ENCODE measurements at places on chromosomes 7 and 10.

GRCh38 chr10:110411047-110411410 lies 86.7 kb upstream of the DUSP5 start:
- peak; percentile 68 for DNase-seq

DNA sequence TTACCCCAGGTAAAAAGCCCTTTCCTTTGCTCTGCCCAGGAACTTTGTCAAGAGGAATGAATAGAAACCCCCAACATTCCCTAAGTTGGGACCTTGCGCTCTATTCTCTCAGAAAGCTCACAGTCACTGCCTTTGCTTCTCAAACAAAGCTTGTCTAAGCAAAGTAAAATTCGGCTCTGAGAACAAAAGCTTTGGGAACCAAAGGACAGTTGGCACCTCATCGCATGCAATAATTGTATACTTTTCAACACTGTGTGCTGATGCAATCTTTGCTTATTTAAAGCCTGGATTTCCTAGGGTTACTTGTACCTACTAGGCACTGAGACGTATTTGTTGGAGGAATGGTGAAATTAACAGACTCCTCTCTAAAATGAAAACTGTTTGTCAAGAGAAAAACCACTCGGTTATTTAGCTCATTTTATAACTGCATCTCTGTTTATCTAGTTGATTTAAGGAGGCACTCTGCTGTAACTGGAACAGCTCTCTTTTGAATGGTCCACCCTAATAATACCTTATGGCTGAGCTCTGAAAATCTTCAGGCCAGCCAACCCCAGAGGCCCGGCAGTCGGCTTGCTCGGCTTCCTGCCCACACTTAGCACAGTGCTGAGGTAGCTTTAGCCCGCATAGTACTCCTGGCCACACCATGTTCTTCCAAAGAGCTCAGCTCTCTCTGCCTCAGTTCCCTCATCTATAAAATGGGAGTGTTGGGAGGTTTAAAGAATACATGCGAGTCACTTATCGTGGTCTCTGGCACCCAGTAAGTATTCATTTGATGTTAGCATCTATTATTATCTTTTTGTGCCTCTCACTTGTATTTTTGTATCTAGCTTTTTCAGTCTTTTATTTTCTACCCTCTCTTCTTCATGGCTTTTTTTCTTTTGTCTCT lies 80.2 kb upstream of the PRR15 start:
- DNase-seq = no peak

DNA sequence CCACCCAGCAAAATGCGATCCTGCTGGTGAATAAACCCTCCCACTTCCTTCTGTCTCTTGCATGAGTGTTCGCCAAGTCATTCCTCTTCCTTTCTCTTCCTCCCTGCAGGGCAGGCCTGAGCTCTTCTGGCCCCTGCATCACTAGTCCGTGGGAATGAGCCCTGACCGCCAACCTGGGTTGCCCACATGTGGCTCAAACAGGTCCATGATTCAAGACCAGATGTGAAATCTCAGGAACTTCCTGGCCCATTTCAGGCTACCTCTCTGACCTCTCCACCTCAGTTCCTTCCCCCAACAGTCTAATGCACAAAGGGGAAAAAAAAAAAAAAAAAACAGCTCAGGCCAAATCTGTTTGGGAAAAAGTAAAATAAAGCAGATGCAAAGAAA lies 5.4 kb upstream of the YWHAG start:
- peak; percentile 74 for DNase-seq

DNA sequence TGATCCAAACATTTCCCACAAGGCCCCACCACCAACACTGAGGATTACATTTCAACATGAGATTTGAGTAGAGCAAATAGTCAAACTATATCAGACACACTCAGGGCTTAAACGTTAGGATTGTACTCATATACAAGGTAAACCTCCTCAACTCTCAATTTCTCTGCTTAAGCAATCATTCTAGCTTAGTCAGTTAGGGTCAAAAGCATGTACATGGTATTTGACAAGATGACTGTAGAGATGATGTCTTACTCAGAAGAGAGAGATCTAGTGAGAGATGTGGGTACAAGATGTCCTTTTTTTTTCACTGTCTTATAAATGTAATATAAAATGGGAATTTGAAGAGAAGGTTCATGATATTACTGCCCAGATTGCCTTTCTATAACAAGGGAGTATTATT lies 270.1 kb downstream of the PRKG1 start:
- peak; percentile 52 for DNase-seq

GRCh38 chr7:107922886-107923285 lies 31.9 kb downstream of the DLD start:
- DNase-seq = no peak

DNA sequence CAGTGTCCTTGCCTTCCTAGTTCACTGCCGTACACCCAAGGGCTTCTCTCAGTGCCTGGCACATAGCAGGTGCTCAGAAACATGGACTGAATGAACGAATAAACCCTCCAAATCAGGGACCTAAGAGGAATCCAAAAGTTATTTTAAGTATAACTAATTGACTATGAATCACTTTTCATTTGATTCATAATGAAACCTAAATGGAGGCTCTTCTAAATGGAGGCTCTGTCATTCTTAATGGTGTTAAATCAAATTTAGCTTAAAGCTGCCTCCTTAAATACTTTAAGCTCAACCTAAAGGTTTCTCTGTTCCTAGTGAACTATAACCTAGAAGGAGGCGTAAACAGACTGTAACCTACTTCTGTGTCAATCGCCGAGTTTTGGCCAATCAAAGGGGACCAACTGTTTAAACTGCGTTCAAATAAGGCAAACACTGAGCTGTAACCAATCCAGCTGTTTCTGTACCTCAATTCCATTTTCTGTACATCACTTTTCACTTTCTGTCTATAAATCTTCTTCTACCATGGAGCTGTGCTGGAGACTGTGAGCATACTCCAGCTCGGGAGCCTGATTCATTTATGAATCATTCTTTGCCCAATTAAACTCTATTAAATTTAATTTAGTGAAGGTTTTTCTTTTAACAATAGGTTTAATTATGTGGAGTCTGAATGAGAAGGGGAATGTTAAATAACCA lies 11.0 kb downstream of the PYROXD2 start:
- peak; percentile 60 for DNase-seq

DNA sequence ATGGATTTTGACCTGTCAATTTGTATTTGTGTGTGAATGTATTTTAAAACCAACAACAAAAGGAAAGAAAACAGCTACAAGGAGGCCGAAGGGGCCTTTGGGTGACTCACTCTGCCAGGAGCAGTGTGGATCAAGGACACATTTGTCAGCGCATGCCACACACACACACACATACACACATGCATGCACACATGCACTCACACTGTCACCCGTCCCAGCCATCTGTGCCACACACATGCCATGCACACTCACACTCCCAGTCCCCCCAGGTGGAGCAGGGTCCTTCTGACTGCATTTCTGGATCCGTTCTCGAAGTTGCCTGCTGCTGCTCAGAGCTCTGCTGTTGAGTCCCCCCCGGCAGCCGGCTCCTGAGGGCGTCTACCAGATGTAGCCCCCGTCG lies 26.0 kb downstream of the SPOCK2 start:
- DNase-seq = no peak

DNA sequence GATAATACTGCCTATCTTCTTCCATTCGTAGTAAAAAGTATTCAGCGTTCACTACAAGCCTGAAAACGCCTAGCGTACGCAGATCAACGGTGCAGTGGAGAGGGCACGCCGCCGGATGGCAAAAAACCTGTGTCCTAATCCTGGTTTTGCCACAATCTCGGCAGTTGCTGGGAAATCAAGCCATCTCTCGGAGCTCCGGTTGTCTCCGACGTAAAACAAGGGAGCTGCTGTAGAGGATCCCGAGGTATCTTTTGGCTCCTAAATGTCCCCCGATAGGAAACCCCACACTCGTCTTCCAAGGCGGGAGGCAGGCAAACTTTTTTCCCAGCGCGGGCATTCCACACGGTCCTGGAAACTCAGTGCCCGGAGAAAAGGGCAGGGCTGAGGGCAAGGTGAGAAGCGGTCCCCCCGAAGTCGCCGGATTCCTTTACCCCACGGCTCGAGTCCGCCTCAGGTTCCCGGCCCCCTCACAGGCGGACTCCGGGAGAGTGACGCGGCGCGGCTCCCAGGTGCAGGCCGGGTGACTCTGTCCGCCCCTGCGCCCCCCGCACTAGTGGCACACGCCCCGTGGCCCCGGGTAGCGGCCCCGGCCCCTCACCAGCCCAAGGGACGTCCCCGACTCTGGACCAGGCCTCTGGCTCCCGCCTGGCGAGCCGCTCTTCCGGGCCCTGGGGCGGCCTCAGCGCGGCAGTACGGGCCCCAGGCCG lies 649 bp downstream of the IDE start:
- DNase-seq = peak; percentile 54

- DNase-seq = no peak
Measured at GRCh38 chr7:155053002-155053401, 17.1 kb upstream of the HTR5A start.

GRCh38 chr7:42642699-42643098 lies 269.2 kb downstream of the C7orf25 start:
- DNase-seq = no peak

GRCh38 chr10:85851325-85851724 lies 515.3 kb downstream of the GRID1 start:
- DNase-seq = peak; percentile 14

- no peak for DNase-seq
Measured at GRCh38 chr10:121409466-121410104, 188.7 kb downstream of the FGFR2 start.

DNA sequence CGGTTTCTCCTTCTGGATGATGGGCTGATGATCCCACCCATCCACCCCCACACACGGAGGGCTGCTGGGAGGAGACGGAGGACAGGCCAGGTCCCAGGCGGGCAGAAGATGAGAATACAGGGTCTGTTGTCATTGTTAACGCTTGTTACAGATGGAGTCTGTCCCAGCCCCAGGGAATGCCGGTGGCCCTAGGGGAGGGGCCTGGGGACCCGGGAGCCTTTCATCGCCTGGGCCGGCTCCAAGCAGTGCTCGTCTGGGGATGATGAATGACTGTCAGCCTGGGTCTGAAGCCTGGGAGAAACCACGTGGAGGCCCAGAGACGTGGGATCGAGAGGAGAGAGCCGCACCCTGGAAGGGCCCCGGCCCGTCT lies 69.2 kb downstream of the UNCX start:
- DNase-seq = no peak

- peak; percentile 28 for DNase-seq
Measured at GRCh38 chr10:75042292-75042974, 69.0 kb upstream of the SAMD8 start.

DNA sequence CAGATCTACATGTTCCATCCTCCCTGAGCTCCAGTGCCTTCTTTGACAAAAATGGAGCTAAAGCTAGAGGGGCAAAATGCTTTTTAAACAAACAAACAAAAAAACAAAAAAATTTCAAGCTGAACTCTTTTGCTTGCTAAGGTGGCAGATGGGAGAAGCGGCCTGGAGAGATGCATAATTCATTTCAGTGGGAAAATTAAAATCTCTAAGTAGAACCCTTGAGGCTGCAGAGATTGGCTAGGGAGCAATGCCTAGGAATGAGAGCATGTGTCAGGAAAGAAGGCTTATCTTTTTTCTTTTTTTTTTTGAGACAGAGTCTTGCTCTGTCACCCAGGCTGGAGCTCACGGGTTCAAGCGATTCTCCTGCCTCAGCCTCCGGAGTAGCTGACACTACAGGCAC lies 46.4 kb upstream of the SAMD8 start:
- DNase-seq = no peak

GRCh38 chr10:48582970-48583369 lies 21.9 kb downstream of the ARHGAP22 start:
- no peak for DNase-seq

GRCh38 chr7:120717166-120717565 lies 140.8 kb downstream of the TSPAN12 start:
- DNase-seq = no peak

- DNase-seq = no peak
Measured at GRCh38 chr7:28474282-28474638, 61.9 kb downstream of the CREB5 start.

GRCh38 chr10:104330168-104331110 lies 7.8 kb downstream of the ITPRIP start:
- DNase-seq = peak; percentile 87

- no peak for DNase-seq
Measured at GRCh38 chr10:106410331-106410730, 754.2 kb downstream of the SORCS1 start.

GRCh38 chr7:45157286-45157652 lies 322 bp upstream of the RAMP3 start:
- no peak for DNase-seq

GRCh38 chr7:24401628-24402593 lies 117.9 kb downstream of the NPY start:
- peak; percentile 46 for DNase-seq

GRCh38 chr7:18499407-18500177 lies 4.0 kb downstream of the HDAC9 start:
- DNase-seq = peak; percentile 27

- DNase-seq = no peak
Measured at GRCh38 chr7:102431617-102432298, 1.6 kb upstream of the ORAI2 start.

- no peak for DNase-seq
Measured at GRCh38 chr7:126805351-126805750, 447.4 kb downstream of the GRM8 start.

DNA sequence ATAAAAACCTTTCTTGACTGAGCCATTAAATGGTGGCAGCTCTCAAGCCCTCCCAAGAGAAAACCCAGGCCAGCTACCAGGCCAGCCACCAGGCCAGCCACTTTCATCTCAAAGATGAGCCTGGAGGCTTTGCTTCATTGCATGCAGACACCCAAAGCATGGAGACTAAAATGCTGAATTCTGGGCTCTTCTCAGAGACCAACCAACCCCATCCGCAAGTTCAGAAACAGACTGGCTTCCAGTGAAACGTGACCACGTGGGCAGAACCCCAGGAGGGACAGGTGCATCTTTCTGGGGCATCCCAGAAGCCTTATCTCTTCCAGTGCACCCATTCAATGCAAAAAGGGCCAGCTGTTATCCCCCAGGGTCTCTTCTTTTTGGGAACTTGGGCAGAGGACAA lies 20.9 kb downstream of the CHST15 start:
- DNase-seq = no peak

DNA sequence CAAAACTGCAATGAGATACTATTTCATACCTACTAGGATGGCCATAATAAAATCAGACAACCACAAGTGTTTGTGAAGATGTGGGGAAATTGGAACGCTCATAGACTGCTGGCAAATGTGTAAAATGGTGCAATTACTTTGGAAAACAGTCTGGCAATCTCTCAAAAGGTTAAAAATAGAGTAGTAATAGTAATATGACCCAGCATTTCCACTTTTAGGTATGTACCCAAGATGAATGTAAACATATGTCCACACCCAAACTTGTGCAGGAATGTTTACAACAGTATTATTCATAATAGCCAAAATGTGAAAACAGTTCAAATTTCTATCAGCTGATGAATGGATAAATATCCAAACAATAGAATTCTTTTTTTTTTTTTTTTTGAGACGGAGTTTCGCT lies 731.6 kb upstream of the ANKRD30A start:
- peak; percentile 23 for DNase-seq

DNA sequence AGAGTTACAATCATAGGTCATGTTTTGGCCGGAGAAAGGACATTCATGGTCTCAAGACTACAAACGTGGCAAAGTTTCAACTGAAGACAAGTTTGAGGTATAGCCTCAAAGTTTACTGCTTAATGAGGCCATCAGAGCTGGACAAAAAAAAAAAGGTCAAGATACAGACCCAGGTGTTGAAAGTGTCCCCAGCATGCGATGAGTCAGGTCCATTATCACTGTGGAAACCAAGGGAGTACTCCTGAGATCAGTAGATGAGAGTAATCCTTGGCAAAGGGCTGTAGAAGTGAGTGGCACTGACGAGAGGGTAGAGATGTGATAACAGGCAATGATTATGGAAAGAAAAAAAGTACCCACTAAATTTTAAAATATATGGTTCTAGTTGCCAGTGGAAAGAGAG lies 80.1 kb upstream of the LRRN3 start:
- no peak for DNase-seq
